ENCODE measurements at places on chromosomes 16 and 17. TPM values are rescaled to one million over a fixed set of nuclear protein-coding genes. Genes with fewer than 3 reads are reported as not detected.

DNA sequence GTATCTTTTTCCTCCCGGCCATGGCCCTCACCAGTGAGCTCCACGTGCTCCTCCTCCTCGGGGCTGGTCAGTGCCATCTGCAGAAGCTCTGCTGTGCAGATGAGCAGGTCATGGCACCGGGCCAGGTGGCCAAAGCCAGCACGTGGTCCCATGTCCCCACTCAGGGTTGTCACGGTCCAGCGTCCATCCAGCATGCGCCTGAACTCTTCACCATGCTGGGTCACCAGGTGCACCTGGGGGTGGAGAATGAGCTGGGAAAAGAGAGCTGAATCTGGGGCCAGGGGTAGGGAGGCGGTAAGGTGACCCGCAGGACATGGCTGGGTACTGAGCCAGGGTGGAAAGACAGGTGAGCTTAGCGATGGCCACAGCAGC is 1.3 kb downstream of the DHX58 start:
- H3K27me3 ChIP-seq: no peaks in the 10 kb centered on the region
- DNase-seq: peak; percentile 75
- H3K27ac ChIP-seq: peak overlapping the region; percentile 77
- H3K36me3 ChIP-seq: no peaks in the 10 kb centered on the region

GRCh38 chr16:70691223-70692129 is 5.6 kb upstream of the MTSS2 start:
- H3K27ac ChIP-seq: peak overlapping the region; percentile 36
- no peaks in the 10 kb centered on the region for H3K36me3 ChIP-seq
- H3K4me1 ChIP-seq: no peaks in the 10 kb centered on the region
- no peak overlapping the region for H3K4me3 ChIP-seq

DNA sequence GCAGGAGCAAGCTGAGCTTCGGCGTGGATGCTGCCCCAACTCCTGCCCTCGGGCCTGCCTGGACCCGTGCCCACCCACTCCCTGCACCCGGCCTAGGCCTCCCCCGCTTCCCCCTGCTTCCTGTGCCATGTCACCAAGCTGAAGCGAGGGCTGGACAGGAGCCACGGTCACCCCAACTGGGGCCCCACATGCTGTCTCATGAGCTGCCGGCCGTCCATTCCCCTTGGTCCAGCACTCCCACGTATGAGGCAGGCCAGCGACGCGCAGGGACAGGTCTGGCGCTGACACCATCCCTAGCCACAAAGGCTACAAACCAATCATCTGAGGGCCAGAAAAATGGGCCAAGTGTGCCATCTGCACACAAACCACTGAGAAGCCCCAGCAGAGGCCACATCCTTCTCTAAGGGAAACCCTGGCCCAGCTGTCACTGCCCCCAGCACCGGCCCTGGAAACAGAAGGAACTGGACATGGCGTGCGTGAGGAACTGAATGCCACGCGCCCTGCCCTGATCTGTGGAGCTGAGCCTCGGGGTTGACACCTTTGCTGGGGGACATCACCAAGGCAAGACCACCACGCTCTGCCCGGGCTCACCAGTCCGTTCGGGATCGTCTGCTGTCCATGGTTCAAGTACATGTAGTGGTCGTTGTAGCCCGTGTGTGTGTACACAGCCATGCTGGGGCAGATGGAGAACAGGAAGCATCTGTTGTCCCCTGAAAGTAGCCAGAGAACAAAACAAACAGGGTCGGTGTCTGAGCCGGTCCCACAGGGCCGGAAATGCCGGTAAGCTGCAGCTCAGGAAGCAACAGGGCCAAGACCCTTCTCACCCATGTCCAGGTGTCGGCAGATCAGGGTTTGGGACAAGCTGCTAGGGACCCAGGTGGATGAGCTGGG is 22.2 kb downstream of the MEAK7 start:
- no peaks in the 10 kb centered on the region for H3K36me3 ChIP-seq
- no peak overlapping the region for H3K27ac ChIP-seq
- no peak overlapping the region for H3K4me3 ChIP-seq
- DNase-seq: peak; percentile 45
- H3K4me1 ChIP-seq: no peaks in the 10 kb centered on the region

The GUCY2D gene
- total RNA-seq: not detected

The DOC2A gene
- not detected for total RNA-seq

- no peak overlapping the region for H3K27ac ChIP-seq
- H3K27me3 ChIP-seq: no peaks in the 10 kb centered on the region
- peak; percentile 11 for DNase-seq
- no peak overlapping the region for H3K4me3 ChIP-seq
These were observed 12.4 kb downstream of the PRSS27 start for GRCh38 chr16:2707368-2708289.

DNA sequence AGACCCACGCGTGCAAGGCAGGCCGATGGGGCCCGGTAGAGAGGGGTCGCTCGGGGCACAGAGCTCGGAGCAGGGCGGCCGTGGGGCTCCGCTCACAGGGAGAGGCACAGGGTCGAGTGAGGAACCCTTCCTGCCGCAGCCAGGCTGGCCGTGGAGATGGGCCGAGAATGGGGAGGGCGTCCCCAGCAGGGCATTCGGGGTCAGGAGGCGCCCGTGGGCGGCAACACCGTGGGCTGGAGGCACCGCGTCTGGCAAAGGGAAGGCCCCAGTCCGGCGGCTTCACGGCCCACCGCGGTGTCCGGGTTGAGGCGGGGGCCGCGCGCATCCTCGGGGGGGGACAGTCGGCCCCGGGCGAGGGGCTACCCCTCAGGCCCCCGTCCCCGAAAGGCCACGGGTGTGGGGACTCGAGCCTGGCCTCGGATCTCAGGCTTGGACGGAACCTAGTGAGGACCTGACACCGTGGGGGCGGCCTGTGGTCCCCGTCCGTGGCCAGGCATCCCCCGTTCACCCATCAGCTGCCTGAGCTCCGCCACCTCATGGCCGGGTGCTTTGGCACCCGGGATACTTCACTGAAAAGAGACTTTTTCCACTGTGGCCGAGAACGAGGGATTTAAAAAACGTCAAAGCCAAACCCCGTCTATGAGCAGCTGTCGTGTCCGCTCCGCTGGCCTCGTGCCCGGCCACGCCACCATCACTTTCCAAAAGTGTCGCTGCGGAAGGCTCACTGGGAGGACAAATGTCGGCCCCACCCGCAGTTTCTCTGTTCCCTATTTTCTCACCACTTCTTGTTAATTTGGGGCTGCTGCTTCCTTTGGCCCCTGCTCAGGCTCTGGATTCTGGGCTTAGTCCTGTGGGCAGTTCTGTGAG is 73.6 kb downstream of the METRNL start:
- H3K4me3 ChIP-seq: no peak overlapping the region
- DNase-seq: no peak
- no peaks in the 10 kb centered on the region for H3K36me3 ChIP-seq

DNA sequence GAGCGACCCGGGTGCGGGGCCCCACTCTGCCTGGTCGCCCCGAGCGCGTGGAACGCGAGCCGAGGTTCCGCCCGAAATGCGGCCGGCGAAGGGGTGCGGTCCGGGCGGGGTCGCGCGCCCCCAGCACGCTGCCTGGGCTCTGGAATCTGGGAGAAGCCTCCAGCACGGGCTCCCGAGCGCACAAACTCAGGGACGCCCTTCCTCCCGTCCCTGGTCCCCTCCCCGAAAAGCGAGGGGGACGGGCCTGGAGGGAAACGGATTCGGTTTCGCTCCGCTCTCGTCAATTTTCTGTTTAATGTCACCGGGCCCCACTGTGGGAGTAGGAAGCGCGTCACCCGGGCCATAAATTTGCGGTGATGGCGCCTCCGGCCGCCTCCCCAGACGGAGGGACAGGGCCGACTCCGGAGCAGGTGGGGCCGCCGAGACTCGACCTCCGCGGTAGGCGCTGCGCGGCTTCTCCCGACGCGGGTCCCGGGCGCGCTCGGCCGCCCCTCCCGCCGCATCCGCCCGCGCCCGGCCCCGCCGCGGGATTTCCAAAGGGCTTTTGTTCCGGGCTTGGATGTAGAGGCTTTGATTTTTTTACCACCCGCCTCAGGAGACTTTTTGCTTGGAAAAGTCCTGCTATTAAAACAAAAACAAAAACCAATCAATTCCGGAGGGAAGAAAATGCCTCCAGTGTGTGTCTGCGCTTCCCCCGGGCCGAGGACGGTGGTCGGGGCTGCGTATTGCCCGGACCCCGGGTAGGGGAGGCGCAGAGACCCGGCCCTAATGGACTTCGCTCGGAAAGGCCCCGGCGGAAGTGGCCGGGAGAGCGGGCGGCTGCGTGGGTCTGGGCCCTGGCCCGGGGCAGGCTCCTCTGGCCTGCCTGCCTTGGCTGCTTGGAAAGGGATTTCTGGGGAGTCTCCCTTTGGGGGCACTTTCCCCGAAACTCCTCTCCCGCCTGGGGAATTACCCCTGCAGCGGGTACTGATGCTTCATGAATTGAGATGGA is 7.9 kb upstream of the BAHCC1 start:
- peak overlapping the region; percentile 97 for H3K27ac ChIP-seq
- DNase-seq: no peak
- H3K4me1 ChIP-seq: no peaks in the 10 kb centered on the region
- peak overlapping the region; percentile 73 for H3K4me3 ChIP-seq

DNA sequence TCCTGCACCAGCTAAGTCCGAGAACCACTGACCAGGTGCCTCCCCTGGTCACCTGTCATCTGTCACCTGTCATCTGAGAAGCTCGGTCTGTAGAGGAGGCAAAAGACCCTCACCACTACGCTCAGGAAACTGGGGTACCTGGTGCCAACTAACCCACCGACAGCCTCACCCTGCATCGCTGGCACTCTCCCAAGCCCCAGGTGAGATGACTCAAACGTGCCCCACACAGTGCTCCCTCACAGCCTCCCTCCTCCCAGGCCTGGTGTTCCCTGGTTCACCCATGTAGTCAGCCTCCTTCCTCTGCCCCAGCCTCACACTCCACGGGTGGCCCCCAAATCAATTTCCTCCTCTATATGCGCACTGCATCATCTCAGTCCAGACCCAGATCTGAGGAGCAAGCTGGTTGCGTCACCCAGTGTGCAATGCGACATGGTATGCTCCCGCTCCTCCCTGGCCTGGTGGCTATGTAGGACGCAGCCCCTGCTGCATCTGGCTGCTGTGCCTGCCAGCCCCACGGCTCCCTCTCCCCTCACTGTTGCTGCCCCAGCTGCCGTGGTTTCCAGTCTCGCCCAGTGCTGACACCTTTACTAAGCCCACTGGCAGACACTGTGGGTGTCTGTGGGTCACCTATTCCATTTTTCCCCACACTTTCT is 68.3 kb downstream of the GTF3C1 start:
- H3K4me1 ChIP-seq: no peaks in the 10 kb centered on the region
- H3K36me3 ChIP-seq: peaks cover 8% of the 10 kb centered on the region
- H3K27ac ChIP-seq: no peak overlapping the region
- no peak for DNase-seq
- H3K27me3 ChIP-seq: no peaks in the 10 kb centered on the region

GRCh38 chr17:76630151-76630550 is 13.4 kb downstream of the ST6GALNAC1 start:
- no peak overlapping the region for H3K4me3 ChIP-seq
- no peak overlapping the region for H3K27ac ChIP-seq
- H3K36me3 ChIP-seq: no peaks in the 10 kb centered on the region

- no peak for DNase-seq
- H3K27ac ChIP-seq: no peak overlapping the region
- no peaks in the 10 kb centered on the region for H3K36me3 ChIP-seq
- H3K4me3 ChIP-seq: no peak overlapping the region
- H3K27me3 ChIP-seq: no peaks in the 10 kb centered on the region
These were observed 24.8 kb downstream of the PDIA2 start for GRCh38 chr16:307691-308312.

The NPW gene
- 11.1 TPM for total RNA-seq

GRCh38 chr16:18788828-18789514 is 1.2 kb downstream of the RPS15A start:
- peaks cover 50% of the 10 kb centered on the region for H3K36me3 ChIP-seq
- H3K27ac ChIP-seq: peak overlapping the region; percentile 76
- H3K4me3 ChIP-seq: peak overlapping the region; percentile 80
- H3K4me1 ChIP-seq: no peaks in the 10 kb centered on the region
- no peak for DNase-seq
- H3K27me3 ChIP-seq: no peaks in the 10 kb centered on the region

GRCh38 chr16:31364421-31364820 is 9.4 kb downstream of the ITGAX start:
- DNase-seq: no peak
- no peak overlapping the region for H3K4me3 ChIP-seq
- H3K27me3 ChIP-seq: no peaks in the 10 kb centered on the region
- no peaks in the 10 kb centered on the region for H3K4me1 ChIP-seq
- no peaks in the 10 kb centered on the region for H3K36me3 ChIP-seq

DNA sequence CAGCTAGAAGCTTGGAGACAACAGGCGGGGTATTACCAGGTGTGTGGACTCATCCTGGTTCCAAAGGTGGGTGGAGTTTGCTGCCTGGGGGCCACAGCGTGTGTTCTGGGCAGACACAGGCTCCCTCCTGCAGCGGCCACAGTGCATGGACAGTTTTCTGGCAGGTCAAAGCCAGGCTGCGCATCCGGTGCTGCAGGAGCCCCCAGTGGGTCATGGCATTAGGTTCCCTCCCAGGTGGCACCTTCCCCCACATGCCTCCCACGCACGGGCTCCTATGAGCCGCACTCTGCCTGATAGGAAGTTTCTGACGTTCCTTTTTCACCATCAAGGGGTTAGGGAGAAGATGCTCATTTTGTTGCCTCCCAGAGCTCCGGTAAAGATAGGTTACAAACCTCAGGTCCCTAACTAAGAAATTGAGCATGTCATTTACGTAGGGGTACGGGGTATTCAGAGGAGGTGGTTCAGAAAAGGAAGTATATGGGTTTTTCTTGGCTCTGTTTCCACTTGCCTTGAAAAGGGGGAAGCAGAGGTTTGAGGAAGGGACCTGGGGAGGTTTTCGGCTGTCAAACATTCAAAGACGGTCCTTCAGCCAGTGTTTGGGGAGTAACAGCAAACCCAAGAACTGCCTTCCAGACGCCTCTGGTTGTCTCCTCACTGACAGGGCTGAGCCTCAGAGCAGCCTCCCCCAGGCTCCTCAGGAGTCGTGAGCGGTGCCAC is 32.7 kb upstream of the NAT9 start:
- H3K36me3 ChIP-seq: no peaks in the 10 kb centered on the region
- no peak for DNase-seq
- H3K4me1 ChIP-seq: no peaks in the 10 kb centered on the region
- H3K4me3 ChIP-seq: no peak overlapping the region
- no peaks in the 10 kb centered on the region for H3K27me3 ChIP-seq

The TNP2 gene
- not detected for total RNA-seq

The TNFRSF13B gene
- not detected for total RNA-seq

DNA sequence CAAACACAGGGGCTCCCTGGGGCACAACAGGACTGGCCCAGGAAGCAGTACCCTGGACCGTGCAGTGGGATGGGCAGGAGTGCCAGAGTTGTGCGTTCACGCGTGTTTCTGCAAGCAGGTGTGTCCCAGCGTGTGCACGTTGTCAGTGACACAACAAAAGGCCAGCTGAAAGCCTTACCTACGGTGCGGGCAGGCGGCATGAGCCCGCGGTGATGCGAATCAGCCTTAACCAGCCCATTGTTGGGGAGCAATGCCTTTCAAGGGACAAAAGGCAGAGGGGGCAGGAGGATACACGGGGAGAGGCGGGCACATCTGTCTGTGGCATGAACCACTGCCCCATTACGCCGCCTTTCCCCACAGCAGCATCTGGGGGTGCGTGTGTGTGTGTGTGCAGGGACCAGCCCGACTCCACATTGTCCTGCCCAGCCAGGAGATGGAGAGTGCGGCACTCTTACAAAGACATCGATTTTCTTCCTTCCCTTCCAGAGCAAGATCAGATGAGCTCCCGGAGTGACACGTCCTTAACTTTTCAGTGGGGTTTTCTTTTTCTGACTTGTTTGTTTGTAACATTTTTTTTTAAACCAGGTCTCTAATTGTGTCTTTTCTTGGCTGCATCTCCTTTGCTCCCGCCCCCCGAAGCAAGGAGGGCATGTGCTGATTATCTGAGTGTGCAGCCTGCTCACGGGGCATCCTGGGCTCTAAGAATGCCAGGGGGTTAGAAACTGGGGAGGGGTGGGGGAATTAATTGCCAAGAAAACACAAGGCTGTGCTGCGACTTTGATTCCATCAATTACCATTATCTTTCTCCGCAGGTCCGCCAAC is 158.1 kb downstream of the ZNF423 start:
- no peaks in the 10 kb centered on the region for H3K27me3 ChIP-seq
- no peaks in the 10 kb centered on the region for H3K4me1 ChIP-seq
- H3K4me3 ChIP-seq: no peak overlapping the region
- H3K36me3 ChIP-seq: no peaks in the 10 kb centered on the region
- DNase-seq: no peak

Data from right lobe of liver (tissue), 6 donors.